ENCODE measurements at places on chromosomes 5 and 9. TPM values are rescaled to one million over a fixed set of nuclear protein-coding genes. Genes with fewer than 3 reads are reported as not detected.

The PDE6A gene
- total RNA-seq, result 0.11 TPM

The PCDHGA9 gene
- total RNA-seq, result 2.0 TPM

The OBP2B gene
- total RNA-seq, result not detected

The CAVIN4 gene
- total RNA-seq, result 1.9 TPM

The TTC16 gene
- not detected for total RNA-seq

The MSMP gene
- total RNA-seq, result 57.2 TPM

The SLC1A1 gene
- 4.4 TPM for total RNA-seq

The SNCB gene
- total RNA-seq, result 0.43 TPM

The TLR4 gene
- total RNA-seq, result 124 TPM

The KIF24 gene
- total RNA-seq, result 0.86 TPM

The GHR gene
- total RNA-seq, result 5.1 TPM

The HSPB3 gene
- total RNA-seq, result not detected

The RLN2 gene
- 1.4 TPM for total RNA-seq

The ADAMTSL1 gene
- 3.9 TPM for total RNA-seq

The CCL27 gene
- total RNA-seq, result not detected

The PRR7 gene
- total RNA-seq, result 1.6 TPM

The SPINK13 gene
- total RNA-seq, result not detected

The EGR1 gene
- total RNA-seq, result 3.4 TPM

The SIT1 gene
- not detected for total RNA-seq

The C7 gene
- total RNA-seq, result 0.09 TPM

The FAM163B gene
- not detected for total RNA-seq
